ENCODE measurements at places on chromosomes 4 and X. TPM values are rescaled to one million over a fixed set of nuclear protein-coding genes. Genes with fewer than 3 reads are reported as not detected.

The DIPK2B gene
- not detected for total RNA-seq

The C4orf33 gene
- total RNA-seq = 13.2 TPM

The SOWAHD gene
- total RNA-seq = 7.4 TPM

The ADH1C gene
- total RNA-seq = 0.54 TPM

The HS3ST1 gene
- 0.80 TPM for total RNA-seq

Data from GM12878 (cell line).